Frontal cortex (tissue), 4 donors: ENCODE measurements at places on chromosomes 16 and 17. TPM values are rescaled to one million over a fixed set of nuclear protein-coding genes. Genes with fewer than 3 reads are reported as not detected.
A peak's percentile ranks its signal among the peaks of the same experiment; 100 is the strongest.

- no peak for DNase-seq
These were observed 17.8 kb downstream of the SNN start for GRCh38 chr16:11685844-11686618.

DNA sequence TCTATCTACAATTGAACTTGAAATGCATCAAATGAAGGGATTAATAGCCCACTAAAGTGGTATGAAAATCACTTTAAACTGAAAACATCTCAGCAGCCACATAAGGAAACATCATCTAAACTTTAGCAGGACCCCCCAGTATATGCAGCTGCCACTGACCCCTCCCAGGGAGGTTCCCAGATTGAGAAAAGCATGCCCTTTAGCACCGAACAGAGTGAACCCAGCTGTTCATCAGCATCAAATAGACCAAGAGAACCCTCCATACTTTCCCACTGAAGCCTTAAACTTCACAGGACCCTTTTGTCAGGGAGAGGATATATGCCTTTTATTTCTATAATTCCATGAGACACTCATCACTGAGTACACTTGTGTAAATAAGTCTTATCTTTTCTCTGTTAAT is 44.6 kb downstream of the MYH10 start:
- no peak for DNase-seq

GRCh38 chr16:89351645-89352044 is 134.1 kb downstream of the ZNF778 start:
- DNase-seq, result no peak

- DNase-seq, result no peak
These were observed 145.3 kb downstream of the IRF8 start for GRCh38 chr16:86044241-86044671.

DNA sequence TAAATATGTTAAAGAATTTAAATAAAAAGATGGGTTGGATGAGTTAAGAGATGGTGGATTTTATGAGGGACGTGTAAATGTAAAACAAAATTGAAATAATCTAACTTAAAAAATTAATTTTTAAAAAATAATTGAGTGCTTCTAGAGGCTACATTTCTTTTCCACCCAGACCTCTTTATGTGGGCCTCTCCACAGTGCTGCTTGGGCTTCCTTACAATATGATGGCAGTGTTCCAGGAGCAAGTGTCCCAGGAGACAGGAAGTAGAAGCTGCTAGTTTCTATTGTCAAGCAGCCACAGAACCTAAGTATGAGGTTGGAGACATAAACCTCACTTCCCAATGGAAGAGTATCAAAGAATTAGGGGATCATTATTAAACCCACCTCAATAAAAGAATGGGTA is 205.7 kb upstream of the CPHXL start:
- DNase-seq, result no peak

Gene RASD1
- total RNA-seq, result 11.0 TPM

- no peak for DNase-seq
These were observed 104.9 kb downstream of the RMI2 start for GRCh38 chr16:11450136-11450535.

- no peak for DNase-seq
These were observed 68.4 kb downstream of the PGS1 start for GRCh38 chr17:78446833-78447232.

DNA sequence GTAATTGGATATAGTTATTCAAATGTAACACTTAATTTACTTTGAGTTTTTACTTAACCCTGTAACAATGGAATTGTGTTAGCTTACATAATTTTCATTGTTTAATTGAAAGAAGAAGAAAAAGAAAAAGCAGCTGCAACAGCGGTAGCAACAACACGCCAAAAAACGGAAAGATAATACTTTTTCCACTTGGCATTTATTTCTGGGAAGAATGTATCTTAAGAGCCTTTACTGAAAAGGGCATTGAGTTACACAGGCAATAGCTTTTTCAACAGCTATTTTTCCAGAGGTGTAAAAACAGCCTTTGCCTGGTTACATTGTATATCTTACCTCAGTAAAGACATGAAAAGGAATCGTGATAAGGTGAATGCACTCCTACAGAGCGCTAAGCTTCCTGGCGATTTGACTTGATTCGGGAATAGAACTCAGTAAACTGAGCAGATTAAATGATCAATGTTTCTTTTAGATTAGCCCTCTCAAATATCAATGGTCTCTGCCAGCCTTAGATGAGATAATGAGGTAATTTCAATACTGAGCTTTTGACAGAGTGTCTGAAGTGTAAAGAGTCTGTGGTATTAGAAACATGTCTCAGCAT is 311.3 kb downstream of the CDH13 start:
- DNase-seq, result no peak

- DNase-seq, result peak; percentile 48
These were observed at the start of gene MAPK7 for GRCh38 chr17:19378416-19379360. TSS of gene MAPK7 (plus strand) at chr17:19378498. CDS start at chr17:19378901, 403 bp downstream.

GRCh38 chr17:5701381-5701780 is 117.1 kb upstream of the NLRP1 start:
- no peak for DNase-seq

- DNase-seq, result no peak
These were observed 23.0 kb upstream of the CYLD start for GRCh38 chr16:50718761-50719400.

DNA sequence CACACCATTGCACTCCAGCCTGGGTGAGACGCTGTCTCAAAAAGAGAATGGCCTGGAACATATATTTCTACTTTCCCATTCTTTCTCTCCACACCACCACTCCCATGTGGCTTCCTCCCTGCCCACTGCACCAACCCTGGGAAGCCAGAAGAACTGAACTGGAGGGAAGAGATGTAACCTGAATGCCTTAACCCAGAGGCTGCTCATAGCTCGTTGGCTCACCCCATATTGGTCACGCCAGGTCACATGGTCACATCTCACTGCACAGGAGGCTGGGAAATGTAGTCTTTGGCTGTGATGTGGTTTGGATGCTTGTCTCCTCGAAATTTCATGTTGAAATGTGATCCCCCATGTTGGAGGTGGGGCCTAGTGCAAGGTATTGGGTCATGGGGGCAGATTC is 5.9 kb upstream of the DNAH17 start:
- no peak for DNase-seq

Gene INCA1
- total RNA-seq, result not detected

GRCh38 chr16:30986129-30986991 is 1.4 kb downstream of the HSD3B7 start:
- no peak for DNase-seq

DNA sequence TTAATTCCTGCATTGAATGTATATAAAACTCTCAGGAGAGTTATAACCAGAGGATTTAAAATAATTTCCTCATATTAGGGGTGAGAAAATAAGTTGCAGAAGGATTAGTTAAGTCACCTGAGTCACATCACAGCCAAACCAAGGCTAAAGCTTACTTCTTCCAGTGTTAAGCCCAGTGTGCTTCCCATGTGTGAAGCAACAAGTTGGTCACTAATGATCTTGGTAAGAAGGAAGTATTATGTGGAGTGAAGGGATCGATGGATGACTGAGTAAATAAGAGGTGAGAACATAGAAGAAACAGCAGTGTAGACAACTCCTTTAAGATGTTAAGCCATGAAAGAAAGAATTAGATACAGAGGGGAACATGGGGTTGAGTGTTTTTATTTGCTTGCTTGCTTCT is 20.6 kb downstream of the ESRP2 start:
- DNase-seq, result no peak

DNA sequence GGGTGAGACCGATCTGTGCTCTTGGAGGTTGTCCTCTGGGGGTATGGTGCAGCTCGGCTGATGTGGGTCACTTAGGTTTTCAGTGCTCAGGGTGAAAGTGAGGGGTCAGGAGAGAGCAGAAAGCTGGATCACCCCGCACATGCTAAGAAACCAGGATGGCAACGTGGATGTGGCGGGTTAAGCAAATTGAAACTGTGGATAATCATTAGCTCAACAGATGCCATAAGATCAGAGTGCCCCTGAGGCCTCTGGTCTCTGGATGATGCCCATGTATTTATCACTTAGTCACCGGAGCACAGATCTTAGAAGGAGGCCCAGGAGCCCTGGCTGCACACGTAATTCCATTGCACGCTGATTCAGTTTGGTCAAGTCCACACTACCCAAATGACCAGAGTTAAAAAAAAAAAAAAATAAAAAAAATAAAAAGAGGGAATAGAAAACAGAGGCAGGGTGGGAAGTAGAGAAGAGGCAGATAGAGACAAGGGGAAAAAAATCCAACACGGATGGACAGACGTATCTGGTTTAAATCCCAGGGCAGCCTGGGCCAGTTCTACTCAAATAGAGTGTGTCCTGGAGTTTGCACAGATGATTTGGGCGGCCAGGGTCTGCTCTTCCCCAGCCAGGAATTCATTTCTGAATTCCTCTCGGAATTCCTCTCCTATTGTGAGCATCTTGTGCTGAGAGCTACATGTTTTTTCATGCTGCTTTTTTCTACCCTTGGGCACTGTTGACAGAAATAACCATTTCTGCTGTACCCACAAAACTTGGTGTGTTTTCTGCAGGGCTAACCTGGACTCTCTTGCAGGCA is 378.3 kb downstream of the CPPED1 start:
- no peak for DNase-seq

DNA sequence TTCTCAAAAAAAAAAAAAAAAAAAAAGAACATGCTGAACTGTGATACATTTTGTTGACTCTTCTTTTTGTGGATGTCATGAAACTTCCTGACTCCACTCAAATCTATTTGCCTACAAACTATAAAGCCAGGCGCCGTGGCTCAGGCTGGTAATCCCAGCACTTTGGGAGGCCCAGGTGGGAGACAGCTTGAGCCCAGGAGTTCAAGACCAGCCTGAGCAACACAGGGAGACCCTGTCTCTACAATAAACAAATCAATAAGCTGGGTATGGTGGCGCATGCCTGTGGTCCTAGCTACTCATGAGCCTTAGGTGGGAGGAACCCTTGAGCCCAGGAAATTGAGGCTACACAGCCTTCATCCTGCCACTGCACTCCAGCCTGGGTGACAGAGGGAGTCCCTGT is 1.5 kb upstream of the NT5C start:
- no peak for DNase-seq

Gene HEATR9
- not detected for total RNA-seq

GRCh38 chr17:15124746-15125145 is 140.4 kb downstream of the PMP22 start:
- no peak for DNase-seq

- DNase-seq, result no peak
These were observed 116.6 kb downstream of the SHISA9 start for GRCh38 chr16:13018026-13018425.

Gene RNF166
- 10.2 TPM for total RNA-seq

GRCh38 chr17:6704470-6705052 is 8.6 kb downstream of the SLC13A5 start:
- no peak for DNase-seq

Gene VAMP2
- 23.6 TPM for total RNA-seq

DNA sequence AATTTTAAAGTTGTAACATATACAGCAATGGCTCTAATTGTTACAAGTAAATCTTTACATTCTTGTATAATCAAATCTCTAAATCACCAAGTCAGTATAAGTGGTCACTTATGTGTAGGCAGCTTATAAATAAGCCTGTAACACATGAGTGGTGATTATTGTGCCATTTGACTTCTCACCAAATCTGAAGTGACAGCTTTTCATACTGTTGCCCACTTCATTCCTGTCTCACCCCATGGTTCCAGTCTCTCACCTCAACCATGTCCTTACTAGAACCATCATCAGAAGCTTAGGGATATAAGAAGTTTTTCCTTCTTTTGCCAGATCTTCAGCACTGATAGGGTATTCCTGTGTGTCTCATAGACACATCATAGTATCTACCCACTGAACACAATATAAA is 23.5 kb downstream of the TNRC6A start:
- DNase-seq, result no peak

GRCh38 chr17:50657627-50658026 is 22.9 kb downstream of the ABCC3 start:
- no peak for DNase-seq

- DNase-seq, result no peak
These were observed 269.3 kb upstream of the TBX2 start for GRCh38 chr17:61130330-61130729.

- no peak for DNase-seq
These were observed 32.4 kb upstream of the FOXJ1 start for GRCh38 chr17:76173474-76173873.

DNA sequence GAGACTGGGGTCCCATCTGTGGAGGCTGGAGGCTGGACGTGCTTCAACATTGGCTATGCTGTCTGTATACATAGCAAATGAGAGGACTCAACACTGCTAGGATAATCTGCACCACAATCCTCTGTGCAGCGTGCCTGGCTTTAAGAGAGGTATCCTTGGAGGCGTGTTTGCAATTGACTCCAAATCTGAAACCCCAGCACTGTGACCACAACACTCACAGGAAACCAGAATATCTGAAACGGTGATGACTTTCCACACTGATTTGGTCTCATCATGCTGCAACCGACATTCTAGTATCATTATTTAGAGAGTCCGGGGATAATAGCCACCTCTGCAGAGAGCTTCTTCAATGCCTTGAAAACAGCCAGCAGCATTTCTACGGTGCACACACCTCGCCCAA is 35.1 kb downstream of the TLE7 start:
- DNase-seq, result no peak

GRCh38 chr16:10522966-10523365 is 57.4 kb downstream of the EMP2 start:
- DNase-seq, result no peak

DNA sequence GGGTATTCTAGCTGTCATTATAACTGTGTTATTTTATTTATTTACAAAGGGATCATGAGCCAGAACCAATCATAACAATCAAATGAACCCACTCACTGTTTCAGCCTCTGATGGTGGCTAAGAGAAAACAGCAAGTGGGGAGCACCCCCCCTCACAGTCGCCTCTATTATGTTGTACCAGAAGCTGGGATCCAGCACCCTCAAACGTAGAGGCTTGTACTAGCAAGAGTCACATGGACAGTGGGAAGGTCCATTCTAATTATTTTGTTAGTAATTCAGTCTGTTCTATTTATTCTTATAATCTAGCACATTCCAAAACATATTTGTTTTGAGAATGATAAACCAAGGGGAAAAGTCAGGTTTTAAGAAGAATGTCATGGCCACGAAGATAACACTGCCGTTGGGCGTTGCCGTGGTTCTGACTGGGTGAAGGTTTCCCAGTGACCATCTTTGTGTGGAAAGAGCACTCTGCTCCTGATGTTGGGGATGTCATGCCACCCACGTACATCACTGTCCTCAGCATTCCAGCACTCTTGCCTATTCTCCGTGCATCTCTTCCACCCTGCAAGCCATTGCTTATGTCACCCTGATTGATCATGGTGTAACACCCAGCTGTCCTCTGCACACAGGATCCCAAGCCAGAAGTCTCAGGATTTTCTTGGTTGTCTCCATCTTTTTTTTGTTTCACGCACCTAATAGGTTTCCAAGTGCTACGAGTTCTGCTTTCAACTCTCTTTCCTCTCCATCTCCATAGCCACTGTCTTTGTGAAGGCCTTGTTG is 205.8 kb downstream of the PRKCA start:
- DNase-seq, result no peak

Gene CRISPLD2
- total RNA-seq, result 3.3 TPM

DNA sequence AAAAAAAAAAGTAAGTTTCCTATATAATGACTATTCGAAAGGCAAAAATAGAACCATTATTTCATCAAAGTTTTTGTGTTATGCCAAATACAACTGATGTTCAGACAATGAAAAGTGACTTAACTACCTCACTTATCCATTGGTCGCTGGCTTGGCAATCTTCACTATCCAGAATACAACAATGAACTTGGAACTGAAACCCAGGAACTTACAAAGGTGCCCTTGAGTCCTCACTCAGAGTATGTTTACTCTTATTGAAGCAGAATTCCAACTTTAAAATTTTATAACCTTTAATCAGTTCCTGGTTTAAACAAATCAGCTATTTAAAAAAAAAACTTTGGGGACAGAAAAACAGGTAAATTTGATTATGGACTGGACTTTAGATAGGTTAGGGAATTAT is 34.1 kb downstream of the HELZ start:
- DNase-seq, result no peak
